ENCODE measurements at places on chromosomes 16 and 17.

DNA sequence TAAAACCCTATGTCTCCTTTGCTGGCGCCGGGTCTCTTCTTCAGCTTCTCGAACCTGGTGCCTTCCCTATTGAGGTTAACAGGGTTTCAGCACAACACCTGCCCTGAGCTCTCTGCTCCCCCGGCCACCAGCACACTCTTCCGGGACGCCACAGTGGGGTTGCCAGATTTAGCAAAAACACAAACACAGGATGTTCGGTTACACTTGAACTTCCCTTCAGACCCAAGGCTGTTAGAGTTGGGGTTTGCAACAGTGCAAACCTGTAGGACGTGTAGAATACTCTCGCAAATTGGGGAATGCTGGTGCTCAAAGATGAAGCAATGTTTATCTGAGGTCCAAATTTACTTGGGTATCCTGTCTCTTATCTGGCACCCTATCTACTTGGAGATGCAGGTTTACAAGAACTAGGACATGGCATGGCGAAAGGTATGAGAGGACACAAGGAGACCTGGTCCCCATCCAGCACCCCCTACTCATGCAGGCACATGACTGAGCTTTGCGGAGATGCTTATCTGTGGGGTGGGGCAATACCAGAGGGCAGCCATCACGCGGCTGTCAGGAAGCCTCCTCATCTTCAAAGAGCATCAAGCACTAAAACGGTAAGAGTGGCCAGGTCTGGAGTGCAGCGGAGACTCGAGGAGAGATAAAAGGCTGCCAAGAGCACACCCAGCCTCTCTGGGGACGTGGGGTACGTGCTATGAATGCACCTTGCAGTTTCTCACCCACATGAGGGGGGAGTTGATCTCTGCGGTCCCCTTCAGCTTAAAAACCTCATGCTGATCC, 52.8 kb downstream of the SDK2 start:
- DNase-seq, result peak; percentile 43

DNA sequence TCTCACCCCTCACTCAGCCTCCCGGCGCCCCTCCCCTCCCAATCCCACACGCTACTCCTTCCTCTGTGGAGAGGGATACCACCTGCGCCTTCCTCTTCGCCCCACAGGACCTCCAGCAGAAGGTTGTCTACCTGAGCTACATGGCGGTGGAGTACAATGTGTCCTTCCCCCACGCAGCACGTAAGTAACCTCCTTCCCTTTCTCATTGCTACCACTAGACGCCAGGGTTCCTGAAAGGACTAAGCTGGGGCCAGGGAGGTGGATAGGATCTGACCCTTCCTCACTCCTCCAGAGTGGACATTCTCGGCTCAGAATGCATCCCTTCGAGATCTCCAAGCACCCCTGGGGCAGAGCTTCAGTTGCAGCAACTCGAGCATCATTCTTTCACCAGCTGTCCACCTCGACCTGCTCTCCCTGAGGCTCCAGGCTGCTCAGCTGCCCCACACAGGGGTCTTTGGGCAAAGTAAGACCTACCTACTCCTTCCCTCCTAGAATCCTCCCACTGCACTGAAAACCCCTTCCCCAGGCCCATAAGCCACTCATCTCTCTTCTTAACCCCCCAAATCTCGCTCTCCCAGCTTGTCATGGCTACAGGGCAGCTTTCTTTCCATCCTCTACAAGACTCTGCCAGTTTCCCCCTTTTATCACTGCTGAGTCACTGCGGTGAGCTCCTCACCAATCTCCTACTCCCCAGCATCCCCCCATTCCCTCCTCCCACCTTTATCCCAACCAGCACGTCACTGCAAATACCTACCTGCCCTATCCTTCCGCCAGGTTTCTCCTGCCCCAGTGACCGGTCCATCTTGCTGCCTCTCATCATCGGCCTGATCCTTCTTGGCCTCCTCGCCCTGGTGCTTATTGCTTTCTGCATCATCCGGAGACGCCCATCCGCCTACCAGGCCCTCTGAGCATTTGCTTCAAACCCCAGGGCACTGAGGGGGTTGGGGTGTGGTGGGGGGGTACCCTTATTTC, 1.5 kb downstream of the CD68 start:
- no peak for DNase-seq

GRCh38 chr16:54462771-54463170, 176.2 kb upstream of the IRX3 start:
- DNase-seq, result no peak

- DNase-seq, result no peak
These were observed 175.7 kb downstream of the PARN start for GRCh38 chr16:14454391-14454790.

- DNase-seq, result peak; percentile 64
These were observed 11.8 kb downstream of the CSF3 start for GRCh38 chr17:40026816-40027613.

GRCh38 chr17:40460604-40460967, 17.3 kb downstream of the IGFBP4 start:
- DNase-seq, result no peak

- DNase-seq, result no peak
These were observed 38.8 kb downstream of the IST1 start for GRCh38 chr16:71933913-71934695.

GRCh38 chr16:66229651-66230050, 136.8 kb upstream of the CDH5 start:
- DNase-seq, result no peak

DNA sequence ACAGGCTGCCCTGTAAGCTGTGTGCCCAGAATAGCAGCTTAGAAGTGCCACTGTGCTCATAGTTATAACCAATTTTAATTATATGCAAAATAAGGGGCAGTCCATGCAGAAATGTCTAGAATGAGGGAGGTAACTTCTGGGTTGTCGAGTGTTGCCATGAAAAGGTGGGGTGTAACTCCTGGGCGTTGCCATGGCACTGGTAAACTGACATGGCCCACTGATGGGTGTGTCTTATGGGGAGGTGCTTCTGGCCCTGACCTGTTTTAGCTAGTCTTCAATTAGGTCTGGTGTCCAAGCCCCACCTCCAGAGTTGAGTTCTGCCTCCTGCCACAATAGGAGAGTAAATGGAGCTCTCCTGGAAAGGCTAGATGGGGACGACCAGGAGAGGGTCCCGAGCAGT, 120.6 kb downstream of the SALL1 start:
- DNase-seq, result no peak

DNA sequence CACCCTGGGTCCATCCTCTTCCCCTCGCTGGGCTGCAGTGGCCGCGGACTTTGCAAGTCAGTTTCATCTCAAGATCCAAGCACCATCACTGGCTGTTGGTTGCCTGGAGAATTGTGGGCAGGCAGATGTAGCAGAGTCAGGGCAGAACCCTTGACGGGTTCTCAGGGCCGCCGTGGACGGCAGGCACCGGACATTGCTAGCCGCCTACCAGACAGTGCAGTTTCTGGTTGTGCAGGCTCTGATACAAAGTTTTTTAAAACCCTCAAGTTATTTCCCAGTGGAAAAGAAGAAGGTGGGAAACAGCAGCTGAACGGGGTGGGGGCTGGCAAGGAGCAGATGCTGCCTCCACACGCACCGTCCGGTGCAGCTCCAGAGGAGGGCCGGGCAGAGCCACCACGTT, 3.4 kb downstream of the MAPK8IP3 start:
- no peak for DNase-seq

GRCh38 chr17:72158895-72159885, 38.4 kb downstream of the SOX9 start:
- DNase-seq, result no peak

- no peak for DNase-seq
These were observed 1472.4 kb upstream of the GOT2 start for GRCh38 chr16:60206516-60206915.

DNA sequence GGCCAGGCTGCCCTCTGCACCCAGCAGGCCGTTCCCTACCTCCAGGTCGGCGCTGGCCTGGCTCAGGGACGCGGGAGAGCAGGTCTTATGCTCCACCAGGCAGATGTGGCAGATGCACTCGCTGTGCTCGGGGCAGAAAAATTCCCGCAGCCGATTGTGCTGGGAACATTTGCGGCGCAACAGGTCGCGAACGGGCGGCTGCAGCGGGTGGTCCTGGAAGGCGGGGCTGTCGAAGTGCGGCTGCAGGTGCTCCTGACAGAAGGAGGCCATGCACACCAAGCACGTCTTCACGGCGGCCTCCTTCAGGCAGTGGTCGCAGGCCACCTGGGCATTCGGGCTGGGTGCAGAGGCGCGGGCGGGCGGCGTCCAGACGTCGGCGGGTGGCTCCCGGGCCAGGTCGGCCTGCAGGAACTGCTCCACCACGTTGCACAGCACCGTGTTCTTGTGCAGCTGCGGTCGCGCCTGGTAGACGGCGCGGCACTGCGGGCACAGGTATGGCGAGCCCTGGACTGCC, 439 bp downstream of the TRIM25 start:
- no peak for DNase-seq

GRCh38 chr16:85395207-85395912, 217.8 kb upstream of the GSE1 start:
- DNase-seq, result peak; percentile 3

- DNase-seq, result no peak
These were observed 911 bp downstream of the ARL16 start for GRCh38 chr17:81682565-81683207.

- DNase-seq, result no peak
These were observed 11.3 kb downstream of the CPNE7 start for GRCh38 chr16:89586853-89587252.

DNA sequence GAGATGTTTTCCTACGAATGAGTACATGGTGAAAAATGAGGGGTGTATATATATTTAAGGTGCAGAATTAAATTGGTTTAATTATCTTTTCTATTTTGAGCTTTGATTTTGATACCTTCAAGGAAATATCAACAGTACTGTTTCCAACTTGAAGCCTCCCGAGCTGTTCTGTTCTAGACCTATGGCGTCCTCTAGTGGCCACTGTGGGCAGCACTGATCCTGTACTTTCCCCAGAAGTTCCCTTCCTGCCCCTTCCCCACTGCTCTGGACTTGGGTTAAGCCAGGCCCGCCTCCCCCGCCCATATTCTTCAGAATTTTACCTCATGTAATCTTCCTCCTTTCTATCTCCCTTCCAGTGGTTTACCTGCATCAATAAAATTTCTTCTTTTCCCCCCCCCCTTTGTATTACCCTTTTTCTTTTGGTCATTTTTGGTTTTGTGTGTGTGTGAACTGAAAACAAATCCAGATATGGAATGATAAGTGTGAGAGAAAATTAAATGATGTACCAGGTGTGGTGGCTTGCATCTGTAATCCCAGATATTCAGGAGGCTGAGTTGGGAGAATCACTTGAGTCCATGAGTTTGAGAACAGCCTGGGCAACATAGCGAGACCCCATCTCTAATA, 1643.5 kb downstream of the TP53TG3F start:
- no peak for DNase-seq

DNA sequence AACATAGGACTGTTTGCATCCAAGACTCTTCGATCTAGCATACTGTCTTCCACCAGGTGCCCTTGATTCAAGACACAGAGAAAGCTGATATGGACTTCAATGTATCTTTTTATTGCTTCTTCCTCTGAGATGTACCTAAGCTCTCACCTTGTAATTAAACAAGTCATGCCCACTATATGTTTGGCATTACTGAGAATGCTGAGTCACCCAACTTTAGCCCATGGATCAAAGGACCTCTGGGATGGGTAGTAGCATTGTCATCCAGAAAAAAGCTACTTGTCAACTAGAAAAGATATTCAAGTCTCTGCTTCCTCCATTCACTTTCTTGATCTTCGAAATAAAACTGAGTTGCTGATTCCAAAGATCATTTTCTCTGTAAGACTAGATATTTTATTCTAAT, 37.8 kb downstream of the CDH8 start:
- DNase-seq, result no peak

GRCh38 chr17:78573955-78574354, 3.2 kb downstream of the DNAH17 start:
- DNase-seq, result peak; percentile 19

GRCh38 chr17:49851387-49852291, 3.8 kb upstream of the TAC4 start:
- peak; percentile 61 for DNase-seq

DNA sequence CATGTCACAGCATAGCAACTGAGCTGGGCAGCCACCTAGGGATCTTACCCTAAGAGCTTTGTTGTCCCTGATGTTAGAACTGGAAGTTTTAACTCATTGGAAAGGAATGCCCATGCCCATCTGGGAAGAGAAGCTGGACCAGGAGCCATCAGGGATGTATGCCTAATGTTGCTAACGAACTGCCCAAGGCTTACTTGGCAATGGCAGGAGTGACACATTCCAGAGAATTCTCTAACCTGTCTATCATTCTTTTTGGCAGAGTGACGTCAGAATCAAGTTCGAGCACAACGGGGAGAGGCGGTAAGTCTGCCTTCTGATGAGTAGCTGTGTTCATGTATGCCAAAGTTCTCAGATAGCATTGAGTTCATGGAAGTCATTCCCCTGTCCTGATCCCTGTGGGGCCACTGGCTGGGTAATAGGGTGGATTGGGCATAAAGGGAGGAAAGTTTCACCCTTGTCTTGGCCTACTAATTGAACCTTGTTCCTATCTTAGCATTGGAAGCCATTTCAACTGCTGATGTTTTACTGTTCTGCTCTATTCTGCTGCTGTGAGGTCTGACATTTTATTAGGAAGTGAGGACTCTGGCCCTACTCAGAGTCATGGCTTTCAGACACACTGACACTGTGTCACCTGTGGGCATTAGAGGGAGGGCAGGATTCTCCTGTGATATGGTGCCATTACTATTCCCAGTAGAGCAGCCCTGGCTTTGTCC, 23.7 kb downstream of the MAP3K3 start:
- DNase-seq, result no peak

DNA sequence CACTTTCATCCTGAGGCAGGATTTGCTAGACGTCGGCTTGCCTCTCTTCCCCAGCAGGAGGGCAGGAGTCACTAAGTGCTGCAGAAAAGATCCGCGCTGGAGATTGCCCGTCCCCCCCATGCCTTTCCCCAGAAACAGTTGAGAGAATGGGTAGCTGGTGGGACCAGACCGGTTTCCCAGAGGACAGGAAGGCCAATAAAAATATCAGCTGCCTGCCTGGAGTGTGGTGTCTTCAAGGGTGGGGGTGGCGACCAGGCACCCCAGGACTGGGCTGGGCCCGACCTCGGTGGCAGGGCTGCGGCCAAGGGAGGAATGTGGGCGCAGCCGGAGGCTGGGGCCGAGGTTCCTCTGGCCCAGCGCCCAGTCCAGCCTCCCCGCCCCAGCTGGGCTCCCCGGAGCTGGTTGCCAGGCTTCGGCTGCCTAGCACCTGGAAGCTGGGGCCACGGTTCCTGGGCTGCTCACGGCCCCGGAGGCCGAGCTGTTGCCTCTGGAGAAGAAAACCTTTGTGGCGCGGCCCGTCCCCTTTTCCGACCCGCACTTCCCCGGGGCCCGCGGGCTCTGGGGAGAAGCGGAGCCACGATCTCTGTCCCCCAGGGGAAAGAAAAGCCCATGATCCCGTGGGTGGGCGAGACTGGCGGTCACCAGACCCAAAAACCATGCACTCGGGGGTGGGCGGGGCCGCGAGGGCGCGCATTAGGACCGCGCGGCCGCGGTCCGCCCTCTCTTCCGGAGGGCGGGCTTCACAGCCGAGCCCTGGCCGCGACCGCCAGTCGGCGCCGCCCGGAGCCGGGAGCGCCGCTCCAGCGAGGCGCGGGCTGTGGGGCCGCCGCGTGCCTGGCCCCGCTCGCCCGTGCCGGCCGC, at the start of gene TRAF4:
Gene TRAF4, plus strand, starts transcription at position 769 of the 861 bp plus-strand sequence. CDS start 102 bp downstream, outside the sequence.
- peak; percentile 65 for DNase-seq

DNA sequence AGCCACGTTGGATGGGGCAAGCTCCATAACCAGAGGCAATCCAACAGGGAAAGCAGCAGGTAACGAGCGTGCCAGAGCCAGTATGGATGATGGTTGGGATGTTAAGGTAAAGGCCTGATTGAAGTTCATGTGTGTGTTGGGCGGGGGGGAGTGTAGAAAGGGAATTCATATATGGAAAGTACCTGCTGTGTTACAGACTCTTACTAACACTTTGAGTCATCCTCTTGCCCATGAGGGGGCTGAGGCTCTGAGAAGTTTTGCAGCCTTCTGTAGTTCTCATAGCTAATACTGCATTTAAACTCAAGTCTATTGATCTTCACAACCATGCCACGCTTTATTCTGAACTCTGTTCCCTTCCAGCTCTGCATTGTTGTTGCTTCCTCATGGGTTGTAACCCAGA, 28.5 kb downstream of the SYCE1L start:
- no peak for DNase-seq

Measured in CD4-positive, alpha-beta T cell (primary cell).